ENCODE measurements at places on chromosomes 7 and 10. TPM values are rescaled to one million over a fixed set of nuclear protein-coding genes. Genes with fewer than 3 reads are reported as not detected.

GSAP gene
- 7.0 TPM for polyA plus RNA-seq

FLNC gene
- polyA plus RNA-seq = 58.6 TPM

MMP21 gene
- not detected for polyA plus RNA-seq

- no peak for DNase-seq
These were observed 59.1 kb upstream of the GJD4 start for GRCh38 chr10:35545878-35546590.

MACC1 gene
- polyA plus RNA-seq = not detected

RNLS gene
- polyA plus RNA-seq = 11.8 TPM

DNA sequence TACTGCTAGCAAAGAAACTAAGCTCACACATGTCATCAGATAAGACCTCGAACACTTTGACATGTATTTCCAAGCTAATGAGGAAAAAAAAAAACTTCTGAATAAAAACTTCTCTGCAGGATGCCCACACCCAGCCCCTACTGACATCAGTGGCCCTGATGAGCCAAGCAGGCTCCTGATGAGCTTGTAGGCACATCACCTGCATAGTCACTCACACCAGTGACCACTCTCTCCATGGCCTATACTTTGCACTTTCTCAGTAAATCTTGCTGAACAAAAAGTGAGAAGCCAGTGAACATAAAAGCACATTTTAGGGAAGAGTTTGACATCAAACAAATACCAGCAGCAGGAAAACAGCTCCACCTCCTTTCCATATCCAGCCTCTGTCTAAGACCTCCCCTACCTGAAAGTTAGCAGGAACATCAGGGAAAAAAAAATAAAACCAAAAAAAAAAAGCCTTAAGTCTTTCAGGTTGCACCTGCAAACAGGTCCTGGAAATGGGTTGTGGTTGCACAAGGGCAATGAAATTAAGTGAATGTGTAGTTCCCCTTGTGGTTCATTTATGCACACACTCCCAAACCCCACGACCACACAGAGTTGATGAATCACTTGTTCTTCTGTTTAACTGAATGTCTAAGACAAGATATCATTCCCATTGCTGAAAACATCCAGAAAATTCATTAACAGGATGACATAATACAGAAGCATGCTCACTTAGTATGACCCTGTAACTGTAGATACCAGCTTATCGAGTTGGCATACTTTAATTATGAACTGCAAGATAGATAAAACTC, 205.2 kb upstream of the PDE1C start:
- no peak for DNase-seq

- no peak for DNase-seq
These were observed 36.1 kb downstream of the NEUROD6 start for GRCh38 chr7:31304446-31304845.

INA gene
- polyA plus RNA-seq = 8.5 TPM

- DNase-seq = no peak
These were observed 24.5 kb upstream of the MRC1 start for GRCh38 chr10:17784688-17785087.

DNA sequence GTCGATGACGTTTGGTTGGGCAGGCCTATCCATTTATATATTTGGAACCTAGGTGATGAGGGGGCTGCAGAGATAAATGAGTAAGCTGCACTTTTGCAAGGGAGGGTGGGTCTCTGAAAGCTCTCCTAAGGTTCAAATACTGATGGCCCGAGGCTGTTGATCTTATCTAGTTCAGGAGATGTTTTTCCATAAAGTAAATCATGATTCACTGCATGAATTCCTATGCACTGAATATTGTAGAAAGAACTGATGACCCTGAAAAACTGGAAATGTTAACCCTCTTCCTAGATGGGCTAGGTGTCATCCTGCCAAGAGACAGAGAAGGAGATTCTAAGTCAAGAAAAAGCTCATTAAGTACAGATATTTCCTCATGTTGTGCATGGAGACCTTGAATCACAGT, 459.9 kb downstream of the PLXNA4 start:
- peak; percentile 26 for DNase-seq

GRCh38 chr7:121510302-121510701, 114.2 kb upstream of the FAM3C start:
- DNase-seq = no peak

DNA sequence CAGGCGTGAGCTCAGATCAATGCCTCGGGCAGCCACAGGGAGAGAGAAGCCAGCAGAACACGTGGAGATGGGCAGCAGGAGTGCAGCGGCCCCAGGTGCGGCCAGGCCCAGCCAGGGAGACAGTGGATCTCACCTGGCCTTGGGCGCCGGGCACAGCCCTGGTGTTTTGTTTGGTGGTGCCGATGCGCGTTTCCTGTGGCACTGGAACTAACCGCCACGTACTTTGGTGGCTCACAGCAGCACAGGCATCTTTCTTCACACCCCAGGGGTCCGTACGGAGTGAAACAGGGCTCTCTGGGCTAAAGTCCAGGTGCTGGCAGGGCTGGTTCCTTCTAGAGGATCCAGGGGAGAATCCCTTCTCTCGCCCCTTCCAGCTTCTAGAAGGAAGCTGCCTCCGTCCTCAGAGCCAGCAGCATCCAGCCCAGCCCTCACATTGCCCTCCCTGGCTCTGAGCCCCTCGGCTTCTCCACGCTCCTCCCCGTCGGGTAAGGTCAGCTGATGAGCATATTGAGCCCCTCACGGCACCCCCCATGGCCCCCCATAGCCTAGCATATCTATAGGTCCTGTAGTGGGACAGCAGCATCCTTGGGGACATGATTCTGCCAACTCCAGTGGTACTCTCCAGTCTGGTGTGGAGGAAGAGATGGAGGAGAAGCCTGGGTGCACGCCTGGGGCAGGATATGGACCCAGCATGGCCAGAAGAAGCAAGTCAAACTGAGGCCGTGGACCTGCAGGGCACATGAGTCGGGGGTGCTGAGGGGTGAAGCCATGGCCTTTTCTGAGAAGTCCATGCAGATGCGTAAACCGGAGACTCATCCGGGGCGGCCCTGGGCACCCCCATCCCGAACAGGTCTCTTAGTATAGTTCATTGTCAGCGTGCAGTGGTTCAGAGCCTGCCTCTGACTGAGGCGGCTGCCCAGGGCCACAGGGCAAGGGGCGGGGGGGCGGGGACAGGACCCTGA, 43.4 kb upstream of the PPP2R2D start:
- DNase-seq = no peak

GRCh38 chr7:139457153-139457946, 26.1 kb downstream of the KLRG2 start:
- DNase-seq = no peak

DNA sequence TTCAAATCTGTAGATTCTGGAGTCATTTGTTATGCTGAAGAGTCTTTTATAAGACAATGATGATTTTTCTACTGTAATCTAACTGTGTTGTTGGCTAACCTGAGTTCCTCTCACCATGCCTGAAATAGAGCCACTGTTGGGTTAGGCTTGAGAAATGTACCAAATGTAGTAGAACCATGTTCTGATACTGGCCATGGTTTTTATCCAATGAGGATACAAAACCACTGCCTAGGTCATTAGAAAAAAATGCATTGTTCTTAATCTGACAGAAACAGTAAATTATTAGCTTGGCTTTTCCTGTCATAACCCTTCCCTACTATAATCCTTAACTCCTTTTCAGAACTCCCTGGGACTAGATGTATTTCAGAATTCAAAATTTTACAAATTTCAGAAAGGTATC, 86.6 kb downstream of the RAPGEF5 start:
- DNase-seq = no peak

ANXA8L1 gene
- 0.54 TPM for polyA plus RNA-seq

GRCh38 chr7:86748843-86749719, 105.4 kb downstream of the GRM3 start:
- DNase-seq = no peak

GRCh38 chr7:122520971-122521555, 177.9 kb downstream of the RNF133 start:
- no peak for DNase-seq

DNA sequence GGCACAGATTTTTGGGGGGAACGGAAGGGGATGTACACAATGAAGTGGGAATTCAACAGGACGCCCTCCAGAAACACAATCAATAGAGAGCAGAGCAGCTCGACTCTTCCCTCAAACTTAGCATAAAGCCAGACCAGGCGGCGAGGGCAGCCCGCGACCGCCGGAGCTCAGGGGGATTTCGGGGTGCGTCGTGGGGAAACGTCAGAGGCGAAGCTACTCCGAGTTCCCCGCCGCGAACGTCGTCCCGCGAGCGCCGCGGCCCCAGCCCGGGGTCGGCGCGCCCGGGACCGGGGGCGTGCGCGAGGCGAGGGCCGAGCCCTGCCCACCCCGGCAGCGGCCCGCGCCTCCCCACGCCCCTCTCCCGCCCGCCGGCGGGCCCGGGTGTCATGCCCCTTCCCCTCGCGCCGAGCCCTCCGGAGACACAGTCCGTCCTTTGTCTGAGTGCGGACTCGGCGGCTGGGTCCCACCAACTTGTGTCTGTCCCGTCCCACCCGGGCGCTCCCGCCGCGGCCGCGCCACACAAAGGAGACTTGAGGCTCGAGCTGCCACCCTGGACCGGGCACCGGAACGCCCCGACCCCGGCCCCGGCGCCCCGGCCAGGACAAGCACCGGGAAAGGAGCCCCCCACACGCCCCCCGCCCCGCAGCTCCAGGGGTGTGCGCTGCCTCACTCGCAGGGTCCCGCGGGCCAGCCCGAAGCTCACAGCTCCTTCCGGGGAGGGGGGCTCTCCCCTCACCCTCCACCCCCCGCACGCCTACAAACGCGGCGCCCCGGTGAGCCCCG, 634 bp downstream of the EZH2 start:
- no peak for DNase-seq

DNA sequence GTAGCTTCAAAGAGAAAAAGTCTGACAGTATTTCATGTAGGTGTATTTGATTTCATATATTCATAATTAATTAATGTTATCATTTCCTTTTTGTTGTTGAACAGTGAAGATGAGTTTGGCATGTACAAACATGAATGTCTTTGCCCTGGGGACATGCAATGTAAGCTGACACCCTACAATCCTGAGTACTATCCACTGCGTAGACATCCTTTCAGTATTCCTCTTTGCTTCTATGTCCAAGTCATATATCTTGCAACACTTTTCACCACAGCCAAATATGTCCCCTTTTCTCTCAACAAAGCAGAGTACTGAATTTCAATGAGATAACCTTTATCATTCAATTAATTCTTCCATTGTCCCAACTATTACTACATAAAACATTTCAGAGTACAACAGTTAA, 93.6 kb downstream of the GPR37 start:
- DNase-seq = no peak

DNA sequence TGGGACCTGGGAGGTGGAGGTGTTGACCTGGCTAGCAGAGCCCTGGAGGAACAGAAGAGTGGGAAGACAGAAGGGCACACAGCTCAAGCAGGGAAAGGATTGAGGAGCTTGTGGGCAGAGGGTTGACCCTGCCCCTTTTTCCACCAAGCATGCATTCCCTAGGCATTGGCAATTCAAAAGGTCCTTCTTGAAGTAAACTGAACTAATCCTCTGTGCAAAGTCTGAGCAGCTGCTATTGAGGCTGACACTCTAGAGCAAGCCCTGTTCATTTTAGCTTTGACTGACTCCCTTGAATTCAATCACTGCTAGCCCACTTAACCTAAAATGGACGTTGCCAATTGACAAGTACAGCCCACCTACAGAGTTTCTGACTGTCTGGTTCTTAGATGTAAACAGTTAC, 116.5 kb upstream of the TNS3 start:
- DNase-seq = no peak

DNA sequence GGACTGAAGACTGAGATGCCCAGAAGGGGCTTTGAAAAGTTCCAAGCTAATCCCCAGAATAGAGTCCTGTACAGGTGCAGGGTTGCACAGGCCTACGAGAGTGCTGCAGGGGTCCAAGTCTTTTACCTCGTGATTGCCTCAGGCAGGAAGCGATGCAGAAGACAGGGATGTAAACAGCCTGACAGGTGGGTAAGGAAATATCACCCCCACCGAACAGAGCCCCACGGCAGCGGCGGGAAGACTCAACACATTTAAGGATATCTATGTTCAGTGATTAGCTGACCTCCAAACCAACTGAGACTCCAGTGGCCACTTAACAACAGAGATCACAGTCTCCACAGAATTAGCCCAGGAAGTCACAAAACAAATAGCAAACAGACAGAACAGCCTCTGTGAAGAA, 73.9 kb upstream of the VIPR2 start:
- no peak for DNase-seq

LIPN gene
- not detected for polyA plus RNA-seq

Measured in BJ (cell line).